B cell (primary cell): ENCODE measurements at places on chromosomes 6 and 20.
A peak's percentile ranks its signal among the peaks of the same experiment; 100 is the strongest.

GRCh38 chr20:4152696-4153235 is 137.4 kb upstream of the RNF24 start:
- no peak for DNase-seq

GRCh38 chr6:110693296-110693695 is 122.0 kb downstream of the CDK19 start:
- no peak for DNase-seq

DNA sequence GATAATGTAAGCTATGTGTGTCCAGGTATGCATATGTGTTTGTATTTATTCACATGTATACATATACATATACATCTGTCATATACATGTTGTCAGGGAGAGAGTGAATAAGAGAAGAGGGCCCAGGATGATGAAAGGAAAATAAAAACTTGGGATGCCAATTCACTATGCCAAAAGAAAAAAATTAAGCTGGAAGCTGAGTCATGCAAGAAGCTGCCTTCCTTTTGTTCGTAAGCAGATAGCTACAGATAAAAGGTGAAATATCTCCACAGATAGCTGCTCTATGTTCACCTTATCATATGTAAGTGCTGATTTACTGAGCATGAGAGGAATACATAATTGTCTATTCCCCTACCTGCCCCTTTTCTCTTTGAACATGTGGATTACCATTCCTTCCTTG is 579.9 kb downstream of the EPM2A start:
- DNase-seq, result no peak

DNA sequence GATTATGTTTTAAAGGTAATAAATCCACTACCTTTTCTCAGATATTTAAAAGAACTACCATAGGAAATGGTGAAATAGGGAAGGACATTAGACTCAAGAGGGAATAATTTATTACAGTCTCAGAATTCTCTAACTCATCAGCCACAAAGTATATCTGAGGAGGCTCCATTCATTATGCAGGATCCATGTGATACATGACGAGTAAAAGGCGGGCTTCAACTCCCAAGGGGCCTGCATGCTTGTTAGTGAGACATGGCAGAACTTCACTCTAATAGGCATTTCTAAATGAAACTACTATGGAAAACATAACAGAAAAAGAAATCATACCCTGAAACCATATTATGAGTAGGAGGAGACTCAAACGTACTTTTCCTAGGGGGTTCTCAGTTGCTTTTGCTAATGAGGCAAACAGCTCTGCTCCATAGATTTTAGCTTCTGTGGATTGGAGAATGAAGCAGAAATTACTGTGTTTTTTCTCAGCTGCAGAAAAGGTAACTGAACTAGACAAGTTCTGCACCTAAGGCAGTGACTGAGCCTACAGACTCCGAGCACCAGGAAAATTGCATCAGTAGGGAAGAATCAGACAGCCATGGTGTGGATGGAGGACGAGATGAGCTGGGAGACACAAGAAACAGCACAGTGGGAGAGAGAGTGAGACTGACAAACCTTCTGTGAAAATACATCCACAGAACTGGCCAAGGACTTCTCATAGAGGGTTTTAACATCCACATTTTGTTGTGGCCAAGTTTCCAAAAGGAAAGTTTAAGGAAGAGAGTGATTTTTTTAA is 254.6 kb upstream of the PRDM1 start:
- DNase-seq, result no peak

DNA sequence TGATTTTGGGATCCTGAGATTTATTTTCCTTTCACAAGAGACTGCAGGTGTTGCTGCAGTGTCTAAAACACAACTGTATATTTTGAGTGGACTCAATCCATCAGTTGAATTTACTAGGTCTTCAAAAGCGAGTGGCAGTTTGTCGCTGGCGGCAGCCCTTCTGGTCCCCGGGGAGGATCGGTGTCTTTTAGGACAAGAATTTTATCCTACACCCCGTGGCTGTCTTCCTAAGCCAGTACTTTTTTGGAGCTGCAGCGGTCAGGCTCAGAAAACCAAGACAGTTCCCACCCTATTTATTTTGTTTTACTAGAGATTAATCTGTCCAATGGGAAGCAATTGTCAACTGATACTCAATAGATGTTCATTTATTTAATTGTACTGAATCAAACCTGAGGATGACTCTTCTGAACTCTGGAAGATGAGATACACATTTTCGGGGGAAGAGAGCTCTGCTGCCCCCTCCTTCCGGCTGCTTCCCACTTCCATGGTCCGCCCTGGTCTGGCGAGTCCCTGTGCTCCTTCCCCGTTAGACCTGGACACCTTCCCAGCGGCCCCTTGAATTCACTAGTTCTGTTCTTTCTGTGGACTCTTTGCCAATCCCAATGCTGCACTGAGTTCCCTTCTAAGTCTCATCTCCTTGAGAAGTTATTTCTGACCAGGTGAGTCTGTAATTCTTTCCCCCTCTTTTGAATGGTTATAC is 90.6 kb downstream of the ERMARD start:
- DNase-seq, result no peak

GRCh38 chr20:1888796-1889463 is 6.3 kb upstream of the SIRPA start:
- no peak for DNase-seq

DNA sequence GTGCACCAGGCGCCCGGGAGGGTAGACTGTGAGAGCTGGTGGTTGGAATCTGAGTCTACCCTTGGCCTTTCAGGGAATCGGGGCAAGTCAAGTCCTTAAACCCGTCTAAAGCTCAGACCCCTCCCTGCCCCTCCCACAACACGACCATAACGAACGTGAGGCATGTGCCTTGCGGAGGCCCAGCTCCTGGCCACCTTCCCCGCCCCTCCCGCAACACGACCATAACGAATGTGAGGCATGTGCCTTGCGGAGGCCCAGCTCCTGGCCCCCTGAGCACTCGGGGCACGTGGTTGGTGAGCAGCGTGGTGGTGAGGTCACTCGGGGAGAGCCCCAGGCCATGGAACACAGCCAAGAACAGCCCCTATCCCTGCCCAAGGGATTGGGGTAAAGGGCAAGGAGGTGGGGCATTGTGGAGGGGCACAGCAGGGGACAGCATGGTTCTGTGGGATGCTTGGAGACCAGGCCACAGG is 132.2 kb downstream of the TAF4 start:
- DNase-seq, result no peak

GRCh38 chr20:31708736-31709534 is 13.7 kb downstream of the BCL2L1 start:
- no peak for DNase-seq

GRCh38 chr20:53978497-53978896 is 91.9 kb downstream of the BCAS1 start:
- DNase-seq, result no peak

- peak; percentile 4 for DNase-seq
These were observed at the start of gene CLVS2 for GRCh38 chr6:122995921-122996793. CLVS2 (plus strand) TSS chr6:122996235; CDS start chr6:122997778, 1,543 bp downstream.

DNA sequence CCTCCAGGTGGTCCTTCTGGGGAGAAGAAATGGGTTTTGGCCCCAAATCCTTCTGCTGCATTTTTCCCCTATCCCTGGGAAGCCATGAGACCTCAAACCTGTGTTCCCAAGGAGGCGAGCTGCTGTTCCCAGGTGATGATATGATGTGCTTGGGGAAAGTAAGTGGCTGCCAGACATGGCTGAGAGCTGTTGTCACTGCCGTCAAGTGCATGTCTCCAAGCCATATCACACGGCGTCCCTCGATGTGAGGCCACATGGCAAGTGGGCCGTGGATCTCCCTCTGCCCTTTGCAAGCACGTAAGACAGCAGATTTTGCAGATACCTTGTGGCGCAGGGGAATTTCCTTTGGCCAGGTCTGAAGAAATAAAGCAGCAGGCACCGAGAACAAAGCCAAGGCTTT is 103.7 kb upstream of the CD93 start:
- DNase-seq, result no peak

GRCh38 chr6:44054721-44055559 is 72.3 kb downstream of the MRPL14 start:
- DNase-seq, result no peak

DNA sequence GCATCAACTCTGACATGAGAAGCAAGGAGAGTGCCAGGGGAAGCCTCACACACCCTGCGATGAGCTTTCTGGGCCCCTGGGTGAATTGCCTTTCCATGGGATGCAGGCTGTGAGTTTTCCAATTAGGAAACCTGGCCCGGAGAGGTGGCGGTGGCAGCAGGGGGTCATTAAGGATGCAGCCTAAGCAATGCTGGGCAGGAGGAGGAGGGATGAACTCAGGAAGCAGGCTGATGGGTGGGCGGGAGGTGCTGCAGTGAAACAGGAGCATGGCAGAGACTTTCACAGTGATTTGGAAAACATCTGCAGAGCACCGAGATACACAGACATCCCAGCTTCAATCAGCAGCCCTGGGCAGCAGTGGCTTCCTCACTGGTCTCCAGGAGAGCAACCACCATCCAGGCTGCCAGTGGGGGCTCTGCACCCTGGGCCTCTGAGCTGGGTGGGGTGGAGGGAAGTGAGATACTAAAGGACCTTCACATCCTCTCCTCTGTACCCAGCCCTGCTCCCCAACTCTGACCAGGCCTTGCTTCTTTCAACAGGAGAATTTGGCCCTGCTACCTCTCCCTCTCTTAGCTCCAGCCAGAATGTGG is 44.9 kb downstream of the LRFN2 start:
- DNase-seq, result no peak

DNA sequence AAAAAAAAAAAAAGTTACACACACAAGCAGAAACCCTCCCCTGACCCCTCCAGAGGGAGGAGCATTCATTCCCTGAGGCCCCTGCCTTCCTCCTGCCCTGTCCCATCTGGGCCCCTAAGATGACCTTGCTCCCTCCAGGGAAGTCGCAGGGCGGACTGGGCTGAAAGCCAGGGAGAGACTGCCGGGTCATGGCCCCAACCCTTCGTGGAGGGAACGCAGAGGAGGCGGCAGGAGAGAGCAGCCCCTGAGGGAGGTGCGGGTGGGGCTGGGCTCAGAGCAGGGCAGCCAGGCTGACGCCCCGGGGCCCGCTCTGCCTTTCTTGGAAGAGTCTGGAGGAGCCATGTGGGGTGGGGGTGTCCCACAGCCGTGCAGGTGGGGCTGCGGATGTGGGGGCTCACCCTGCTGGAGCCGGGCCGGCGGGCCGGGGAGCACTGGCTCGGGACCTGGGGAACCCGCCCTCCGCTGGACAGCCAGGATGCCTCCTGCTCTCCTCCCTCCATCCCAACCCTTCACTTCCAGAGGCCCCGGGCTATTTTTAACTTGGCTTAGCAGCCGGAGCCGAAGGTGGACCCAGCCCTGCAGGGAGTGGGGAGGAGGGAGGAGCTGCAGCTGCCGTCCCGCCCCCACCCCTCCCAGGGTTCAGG is 15.0 kb upstream of the ABHD16B start:
- DNase-seq, result peak; percentile 30

DNA sequence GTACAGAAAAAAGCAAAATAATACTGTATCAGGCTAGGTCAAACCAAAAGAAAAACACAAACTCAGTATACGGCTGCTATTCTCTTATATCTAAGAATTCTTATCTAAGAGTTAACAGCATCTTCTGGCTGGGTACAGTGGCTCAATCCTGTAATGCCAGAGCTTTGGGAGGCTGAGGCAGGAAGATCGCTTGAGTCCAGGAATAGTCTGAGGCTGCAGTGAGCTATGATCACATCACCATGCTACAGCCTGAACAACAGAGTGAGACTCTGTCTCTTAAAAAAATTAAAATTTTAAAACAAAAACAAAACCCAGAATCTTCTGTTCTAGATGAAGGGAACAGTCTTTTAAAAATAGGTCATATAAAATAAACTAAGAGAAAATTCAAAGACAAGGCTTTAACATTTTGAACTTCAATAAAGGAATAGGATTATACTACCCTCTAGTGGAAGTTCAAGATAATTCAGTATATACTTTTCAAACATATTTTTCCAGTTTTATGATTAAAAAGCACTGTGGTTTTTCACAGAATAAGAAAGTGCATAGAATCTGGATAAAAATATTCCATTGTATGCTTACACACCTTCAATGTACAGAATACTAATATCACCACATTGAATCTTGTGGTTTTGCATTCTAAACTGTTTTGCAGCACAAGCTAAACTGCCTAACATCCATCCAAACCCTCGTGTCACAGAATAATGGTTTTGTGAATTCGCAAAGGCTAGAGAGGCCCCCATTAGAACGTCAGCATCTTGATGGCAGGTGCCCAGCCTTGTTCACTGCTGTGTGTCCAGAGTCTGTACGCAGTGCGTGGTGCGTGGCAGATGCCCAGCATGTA is 39.3 kb downstream of the DTNBP1 start:
- peak; percentile 48 for DNase-seq

- no peak for DNase-seq
These were observed 4.4 kb upstream of the KCNS1 start for GRCh38 chr20:45105317-45105716.

DNA sequence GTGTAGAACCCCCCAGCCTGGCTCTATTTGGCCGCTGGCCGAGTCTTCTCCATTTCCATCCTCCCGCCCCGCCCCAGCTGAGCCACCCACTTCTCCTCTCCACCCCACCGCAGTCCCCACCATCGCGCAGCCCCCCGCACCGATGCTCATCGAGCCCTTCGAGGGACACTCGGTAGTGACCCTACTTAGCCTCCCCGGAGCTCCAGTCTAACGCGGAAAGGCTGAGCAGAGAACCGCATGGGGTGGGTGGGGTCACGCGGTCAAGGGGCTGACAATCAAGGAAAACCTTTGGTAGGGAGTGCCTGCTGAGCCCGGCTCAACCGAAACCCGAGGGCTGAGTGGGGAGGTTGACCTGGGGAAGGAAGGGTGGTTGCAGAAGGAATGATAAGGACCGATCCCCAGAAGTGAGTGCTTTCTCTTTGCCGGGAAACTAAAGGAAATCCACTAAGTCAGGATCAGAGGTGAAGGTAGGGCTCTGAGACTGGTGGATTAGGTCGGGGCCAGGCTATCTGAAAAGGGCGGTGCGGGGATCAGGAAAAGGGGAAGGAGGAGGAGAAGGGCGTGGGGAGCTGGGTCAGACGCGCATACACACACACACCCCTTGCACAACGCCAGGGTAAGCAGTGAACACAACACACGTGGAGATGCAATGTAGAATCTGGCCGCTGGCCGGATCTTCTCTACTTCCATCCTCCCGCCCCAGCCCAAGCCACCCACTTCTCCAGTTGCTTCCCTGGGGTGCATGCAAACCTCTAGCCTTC is 49.8 kb downstream of the CPXM1 start:
- peak; percentile 41 for DNase-seq

GRCh38 chr6:111774346-111774703 is 98.9 kb downstream of the FYN start:
- DNase-seq, result no peak

- DNase-seq, result no peak
These were observed 1.4 kb downstream of the CDC5L start for GRCh38 chr6:44388887-44389286.

GRCh38 chr6:132959639-132960326 is 145.4 kb downstream of the RPS12 start:
- no peak for DNase-seq
